ENCODE measurements at places on chromosomes 1 and 21.
A peak's percentile ranks its signal among the peaks of the same experiment; 100 is the strongest.

- DNase-seq: no peak
Measured at GRCh38 chr1:20870718-20871117, 83.6 kb upstream of the HP1BP3 start.

DNA sequence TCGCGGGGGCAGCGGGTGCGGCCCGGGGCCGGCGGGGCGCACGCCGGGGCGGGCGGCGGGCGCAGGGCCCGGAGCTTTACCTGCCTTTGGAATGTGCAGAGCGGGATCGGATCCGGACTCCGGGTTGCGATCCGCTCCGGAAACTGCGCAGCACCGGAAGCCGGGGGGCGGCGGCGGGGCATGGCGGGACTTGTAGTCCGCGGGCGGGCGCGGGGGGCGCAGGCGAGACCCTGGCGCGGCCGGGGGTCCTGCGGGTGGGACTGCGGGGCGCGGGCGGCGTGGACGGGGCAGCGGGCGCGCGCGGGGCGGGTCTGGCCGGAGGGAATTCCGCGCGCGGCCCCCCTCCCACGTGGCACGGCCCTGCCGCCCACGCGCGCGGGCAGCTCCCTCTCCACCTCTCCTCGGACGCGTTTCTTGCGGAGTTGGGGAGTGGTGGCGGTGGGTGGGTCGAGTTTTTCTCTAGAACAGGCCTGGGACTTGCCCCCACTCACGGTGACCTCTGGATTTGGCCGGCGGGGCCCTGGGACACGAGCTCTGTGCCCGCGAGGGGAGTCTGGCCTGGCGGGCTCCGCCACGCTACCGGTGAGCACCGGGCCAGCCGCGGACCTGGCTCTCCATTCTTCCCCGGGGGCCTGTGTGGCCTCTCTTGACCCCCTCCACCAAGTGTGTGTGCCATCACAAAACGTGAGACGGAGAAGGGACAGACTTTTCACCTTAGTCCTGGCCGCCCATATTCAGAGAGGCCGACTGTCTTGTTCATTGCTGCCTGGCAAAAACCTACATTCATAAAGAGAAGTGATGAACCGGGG is at the start of gene PRDM15:
Gene PRDM15 (minus strand): TSS at position 155 of the 809 bp plus-strand sequence. CDS start 18,981 bp downstream, outside the sequence.
- DNase-seq: peak; percentile 88

DNA sequence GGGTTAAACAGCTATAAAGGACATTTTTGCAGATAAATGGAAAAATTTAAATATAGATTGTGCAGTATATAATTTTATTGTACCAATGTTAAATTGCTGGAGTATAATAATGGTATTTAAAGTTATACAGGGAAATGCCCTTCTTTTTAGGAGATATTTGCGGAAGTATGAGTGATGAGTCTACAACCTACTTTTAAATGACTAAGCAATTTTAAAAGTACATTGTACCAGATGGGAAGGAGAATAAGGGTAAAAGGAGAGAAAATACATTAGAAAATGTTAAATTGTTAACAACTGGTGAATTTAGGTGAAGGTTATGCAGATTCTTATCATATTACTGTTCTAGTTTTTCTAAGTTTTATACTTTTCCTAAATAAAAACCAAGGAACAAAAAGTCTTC is 91.8 kb downstream of the ZZZ3 start:
- no peak for DNase-seq

GRCh38 chr21:41678924-41679318 is 87.9 kb downstream of the RIPK4 start:
- DNase-seq: no peak

DNA sequence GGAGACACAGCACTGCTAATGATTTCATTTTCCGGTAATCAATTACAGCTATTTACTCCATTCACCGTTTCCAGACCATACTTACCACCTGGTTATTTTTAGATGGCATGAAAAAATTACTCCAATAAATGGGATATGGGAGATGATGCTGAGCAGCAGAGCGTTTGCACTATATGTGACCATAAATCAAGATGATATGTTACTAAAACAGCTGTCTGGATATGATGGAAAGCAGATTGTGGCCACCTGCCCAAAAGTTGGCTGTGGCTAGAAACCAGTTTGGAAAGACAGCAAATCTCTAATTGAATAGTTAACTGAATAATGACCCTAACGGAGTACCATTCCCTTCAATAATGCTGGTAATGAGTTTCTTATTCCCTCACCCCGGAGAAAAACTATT is 22.5 kb upstream of the KCTD3 start:
- no peak for DNase-seq

DNA sequence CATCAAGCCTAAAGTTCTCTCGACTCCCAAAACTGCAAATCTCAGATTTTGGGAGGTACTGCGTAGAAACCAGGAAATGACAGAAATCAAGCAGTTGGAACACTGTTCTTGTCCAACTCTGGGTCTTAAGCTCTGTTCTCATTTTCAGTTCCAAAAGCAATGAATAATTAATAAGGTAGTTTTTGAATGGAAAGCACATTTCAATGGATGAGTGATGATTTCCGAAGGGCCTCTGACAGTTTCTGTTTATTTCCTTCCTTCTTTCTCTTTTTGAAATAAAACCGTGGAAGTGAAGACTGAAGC is 20.9 kb upstream of the TARBP1 start:
- DNase-seq: no peak

DNA sequence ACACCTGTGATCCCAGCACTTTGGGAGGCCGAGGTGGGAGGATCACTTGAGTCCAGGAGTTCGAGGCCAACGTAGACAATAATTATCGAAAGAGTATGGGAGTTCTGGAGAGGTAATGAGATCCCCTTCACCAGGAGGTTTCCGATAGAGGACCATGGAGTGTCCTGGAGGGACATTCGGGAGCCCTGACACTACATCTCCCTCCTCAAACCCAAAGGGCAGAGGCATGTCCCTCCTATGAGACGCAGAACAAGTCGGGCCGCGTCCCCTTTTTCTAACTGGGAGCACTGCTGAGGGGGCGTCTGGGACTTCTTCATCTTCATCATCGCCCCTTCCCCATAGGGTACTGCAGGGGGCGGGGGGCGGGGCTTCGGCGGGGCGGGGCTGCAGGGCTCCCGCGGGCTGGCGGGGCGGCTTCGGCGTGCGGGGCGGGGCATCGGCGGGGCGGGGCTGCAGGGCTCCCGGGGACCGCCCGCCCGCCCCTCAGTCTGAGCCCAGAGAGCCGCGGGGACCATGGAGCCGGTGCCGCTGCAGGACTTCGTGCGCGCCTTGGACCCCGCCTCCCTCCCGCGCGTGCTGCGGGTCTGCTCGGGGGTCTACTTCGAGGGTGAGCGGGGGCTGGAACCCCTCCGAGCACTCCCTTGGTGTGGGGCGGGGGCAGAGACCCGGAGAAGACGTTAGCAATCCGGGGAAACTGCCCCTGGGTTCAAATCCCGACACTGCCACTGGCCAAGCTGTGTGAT is at the start of gene THEMIS2:
Gene THEMIS2 (plus strand): TSS at position 486 of the 743 bp plus-strand sequence. CDS start 28 bp downstream, at position 514.
- DNase-seq: peak; percentile 87

DNA sequence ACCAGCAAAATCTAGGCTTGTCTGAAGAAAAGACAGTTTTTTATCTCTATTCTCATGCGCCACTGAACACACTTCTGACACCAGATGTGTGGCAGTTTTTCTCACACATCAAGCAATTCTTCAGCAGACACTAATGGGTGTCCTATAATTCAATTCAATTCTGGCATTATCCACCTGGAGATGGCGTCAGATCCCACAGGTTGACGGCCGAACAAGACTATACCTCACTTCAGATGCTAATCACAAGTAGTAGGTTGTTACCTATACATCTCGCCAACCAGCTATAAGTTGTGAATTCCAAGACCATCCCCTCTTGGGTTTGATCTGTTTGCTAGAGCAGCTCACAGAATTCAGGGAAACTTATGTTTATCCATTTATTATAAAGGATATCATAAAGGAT is 89.9 kb upstream of the ARTN start:
- no peak for DNase-seq

DNA sequence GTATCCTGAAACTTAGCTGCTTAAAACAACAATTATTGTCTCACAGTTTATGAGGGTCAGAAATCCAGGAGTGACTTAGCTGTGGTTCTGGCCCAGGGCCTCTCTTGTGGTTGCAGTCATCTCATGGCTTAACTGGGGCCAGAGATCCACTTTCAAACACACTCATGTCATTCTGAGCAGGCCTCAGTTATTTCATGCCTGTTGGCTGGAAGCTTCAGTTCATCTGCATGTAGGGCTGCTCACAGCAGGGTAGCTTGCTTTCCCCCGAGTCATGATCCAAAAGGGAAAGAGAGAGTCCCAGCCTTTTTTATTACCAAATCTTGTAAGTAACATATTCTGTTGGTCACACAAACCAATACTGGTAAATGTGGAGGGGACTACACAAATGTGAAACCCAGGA is 96.6 kb upstream of the B3GALT2 start:
- DNase-seq: no peak

GRCh38 chr1:175872588-175872987 is 129.2 kb upstream of the TNR start:
- no peak for DNase-seq

DNA sequence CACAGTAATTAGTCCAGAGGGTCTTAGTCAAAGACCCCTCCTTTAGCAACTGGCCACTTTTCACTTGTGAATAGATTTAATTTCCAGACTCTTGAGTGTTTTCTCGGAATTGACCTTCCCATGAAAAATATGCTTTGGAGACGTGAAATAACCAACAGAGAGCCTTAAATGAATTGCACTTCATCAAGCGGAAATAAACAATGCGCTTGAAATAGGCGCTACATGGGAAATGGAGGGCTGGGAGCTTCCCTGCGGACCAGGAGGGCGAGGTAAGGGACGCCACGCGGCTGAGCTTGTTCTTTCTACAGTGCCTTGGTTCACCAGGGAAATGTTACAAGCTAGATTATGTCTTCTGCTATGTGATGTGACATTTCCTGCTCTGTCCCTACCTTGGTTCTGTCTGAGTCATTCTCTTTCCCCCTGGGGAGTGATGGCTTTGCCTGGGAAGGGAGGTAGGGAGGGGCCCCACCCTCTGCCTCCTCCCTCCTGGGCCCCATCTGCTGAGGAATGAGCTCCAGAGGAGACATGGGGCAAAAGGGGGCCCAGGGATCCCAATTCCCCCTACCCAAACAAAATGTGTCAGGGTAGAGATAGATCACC is 619.3 kb downstream of the PTPRU start:
- no peak for DNase-seq

DNA sequence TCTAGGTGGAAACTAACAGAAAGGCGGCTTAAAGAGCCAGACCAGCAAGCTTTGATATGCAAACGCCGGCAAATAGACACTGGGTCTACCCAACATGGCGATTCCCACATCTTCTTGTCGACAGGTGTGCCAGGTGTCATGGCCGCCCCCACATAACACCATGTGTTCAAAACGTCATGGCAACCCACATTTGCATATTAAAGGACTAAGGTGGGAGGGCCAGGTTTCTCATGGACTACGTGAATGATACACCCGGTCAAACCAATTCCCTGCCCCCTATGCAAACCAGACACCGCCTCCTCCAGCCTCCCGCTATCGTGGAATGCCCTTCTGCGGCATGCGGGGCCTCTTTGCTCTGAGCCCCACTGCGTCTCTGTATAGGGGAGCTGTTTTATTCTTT is 41.3 kb downstream of the ICOSLG start:
- no peak for DNase-seq

- no peak for DNase-seq
Measured at GRCh38 chr21:39535646-39536437, 76.9 kb upstream of the B3GALT5 start.

DNA sequence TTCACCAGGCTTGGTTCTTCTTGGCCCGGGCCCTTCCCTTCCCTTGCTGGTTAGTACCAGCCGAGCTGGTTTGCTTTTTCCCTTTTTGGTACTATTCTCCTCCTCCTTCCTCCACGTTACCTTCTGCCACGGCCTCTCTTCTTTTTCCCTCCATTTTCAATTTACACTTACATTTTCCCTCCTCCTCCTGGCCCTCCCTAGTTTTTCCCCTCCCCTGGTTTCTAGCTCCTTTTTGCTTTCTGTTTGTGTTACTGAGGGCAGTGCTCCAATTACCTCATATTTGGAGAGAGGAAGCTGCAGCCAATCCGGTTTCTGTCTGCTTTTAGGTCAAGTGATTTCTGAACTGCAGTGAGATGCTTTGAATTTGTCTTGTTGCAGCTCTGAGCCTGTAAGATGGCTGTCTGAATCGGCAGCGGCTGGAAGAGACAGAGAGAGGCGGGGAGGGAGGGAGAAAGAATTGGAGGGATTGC is 63.7 kb downstream of the MACF1 start:
- no peak for DNase-seq

DNA sequence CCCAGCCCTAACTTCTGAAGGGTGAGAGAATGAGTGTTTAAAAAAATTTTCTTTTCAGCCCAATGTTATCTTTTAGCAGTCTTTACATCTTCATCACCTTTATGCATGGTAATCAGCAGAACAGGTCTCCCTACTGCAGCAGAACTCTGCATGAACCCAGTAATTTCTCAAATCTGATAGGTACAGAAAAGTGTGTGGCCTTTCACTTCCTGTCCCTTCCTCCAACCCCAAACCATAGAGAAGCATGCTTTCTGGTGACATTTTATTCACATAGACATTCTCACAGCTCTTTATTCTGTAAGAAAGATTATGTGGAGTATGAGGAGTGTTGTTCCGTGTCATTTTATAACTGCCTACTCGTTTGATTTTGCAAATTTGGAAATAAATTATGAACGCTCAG is 68.6 kb downstream of the RPAP2 start:
- no peak for DNase-seq

DNA sequence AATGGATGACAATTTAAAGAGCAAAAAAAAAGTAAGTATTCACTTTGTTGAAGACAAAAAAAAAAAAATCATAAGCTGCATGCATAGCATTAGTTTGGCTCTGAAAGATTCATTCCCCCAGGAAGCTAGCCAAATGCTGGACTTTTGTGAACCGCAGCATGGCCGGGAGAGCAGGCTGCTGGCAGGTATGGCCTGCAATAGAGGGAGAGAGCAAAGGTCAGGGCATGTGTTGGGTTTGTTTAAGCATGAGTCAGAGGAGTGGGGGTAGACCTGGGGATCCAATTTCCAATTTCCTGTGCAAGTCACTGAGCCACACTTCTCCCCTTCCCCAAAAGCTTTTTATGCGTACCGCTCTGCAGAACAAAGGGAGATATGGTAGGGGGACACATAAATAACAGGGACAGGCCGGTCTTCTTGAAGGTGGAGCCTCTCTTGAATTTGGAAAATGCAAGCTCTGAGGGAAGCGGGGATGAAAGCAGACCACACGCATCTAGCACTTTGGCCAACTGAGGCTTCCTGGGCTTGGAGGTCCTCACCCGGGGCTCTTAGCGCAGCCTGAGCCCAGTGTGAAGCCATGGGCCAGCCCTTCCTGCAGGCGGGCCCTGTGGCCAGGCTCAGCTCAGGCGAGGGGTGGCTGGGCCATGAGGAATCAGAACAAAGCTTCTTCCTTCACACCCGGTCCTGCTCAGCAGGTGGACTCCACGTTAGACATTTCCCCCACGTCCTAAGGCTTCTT is 171.1 kb downstream of the TOMM20 start:
- no peak for DNase-seq

- no peak for DNase-seq
Measured at GRCh38 chr1:150555971-150556865, 7.0 kb downstream of the ADAMTSL4 start.

GRCh38 chr1:208314431-208314830 is 70.2 kb upstream of the PLXNA2 start:
- no peak for DNase-seq

GRCh38 chr1:234827181-234827580 is 217.2 kb upstream of the IRF2BP2 start:
- DNase-seq: no peak
